ENCODE measurements at places on chromosomes 13 and 19.

DNA sequence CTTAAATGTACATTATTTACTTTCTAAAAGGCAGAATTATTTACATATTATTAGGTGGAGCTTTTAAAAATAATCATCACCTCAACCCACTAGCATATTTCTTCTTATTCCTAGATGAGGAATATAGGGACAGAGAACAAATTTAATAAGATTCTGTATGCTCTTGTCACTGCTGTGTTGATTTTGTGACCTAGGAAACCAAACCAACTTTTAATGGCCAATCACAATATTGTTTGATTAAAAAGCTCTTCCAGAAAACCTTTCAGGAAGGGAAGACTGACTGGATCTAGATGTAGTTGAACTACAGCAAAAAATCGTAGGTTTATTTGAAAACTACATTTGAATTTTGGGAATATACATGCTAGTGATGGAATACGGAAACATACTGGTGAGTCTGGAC, 91.8 kb upstream of the RAP2A start:
- no peak for DNase-seq

GRCh38 chr19:35449359-35450043, 1.4 kb downstream of the FFAR2 start:
- no peak for DNase-seq

GRCh38 chr13:41746259-41746658, 214.7 kb downstream of the VWA8 start:
- DNase-seq, result peak; percentile 73

DNA sequence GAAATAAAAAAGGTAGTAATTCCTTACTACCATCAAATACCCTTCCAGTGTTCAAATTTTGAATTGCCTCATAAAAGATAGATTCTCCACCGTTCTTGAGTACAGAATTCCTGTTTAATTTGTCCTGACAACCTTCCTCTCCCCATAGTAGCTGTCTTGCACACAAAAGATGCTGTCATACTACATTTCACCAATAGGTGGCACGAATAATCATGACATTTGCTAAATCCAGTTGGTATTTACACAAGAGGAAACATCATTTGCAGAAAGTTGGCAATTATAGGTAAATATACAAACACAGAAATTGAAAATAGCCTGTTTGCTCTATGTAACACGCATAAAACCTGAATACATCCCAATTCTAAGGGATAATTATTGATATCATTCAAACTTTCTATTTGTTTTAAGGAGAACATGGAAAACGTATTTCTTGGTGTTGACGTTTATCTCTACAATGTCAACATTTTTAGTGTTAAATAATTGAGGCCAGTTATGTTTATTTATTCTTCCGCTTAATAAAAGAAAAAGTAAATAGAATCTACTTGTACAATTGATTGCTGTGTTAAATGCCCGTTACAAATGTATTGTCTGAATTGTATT, 58.3 kb upstream of the CLDN10 start:
- DNase-seq, result peak; percentile 76

DNA sequence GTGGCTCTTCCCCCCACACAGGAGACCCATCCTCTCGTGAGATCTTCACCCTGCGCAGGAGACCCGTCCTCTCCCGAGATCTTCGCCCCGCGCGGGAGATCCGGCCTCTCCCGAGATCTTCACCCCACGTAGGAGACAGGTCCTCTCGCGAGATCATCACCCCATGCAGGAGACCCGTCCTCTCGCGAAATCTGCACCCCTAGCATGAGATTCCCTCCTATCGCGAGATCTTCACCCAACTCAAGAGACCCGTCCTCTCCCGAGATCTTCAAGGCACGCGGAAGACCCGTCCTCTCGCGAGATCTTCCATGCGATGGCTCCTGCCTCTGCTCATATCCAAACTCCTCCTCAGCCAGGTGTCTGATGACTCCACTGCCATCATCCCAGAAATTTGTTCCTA, 24.3 kb downstream of the LAIR2 start:
- no peak for DNase-seq

- DNase-seq, result no peak
These were observed 2.8 kb downstream of the PALM3 start for GRCh38 chr19:14059093-14059480.

GRCh38 chr13:50735071-50735470, 108.4 kb downstream of the DLEU7 start:
- DNase-seq, result no peak

GRCh38 chr13:24742294-24742693, 21.7 kb upstream of the RNF17 start:
- peak; percentile 2 for DNase-seq

DNA sequence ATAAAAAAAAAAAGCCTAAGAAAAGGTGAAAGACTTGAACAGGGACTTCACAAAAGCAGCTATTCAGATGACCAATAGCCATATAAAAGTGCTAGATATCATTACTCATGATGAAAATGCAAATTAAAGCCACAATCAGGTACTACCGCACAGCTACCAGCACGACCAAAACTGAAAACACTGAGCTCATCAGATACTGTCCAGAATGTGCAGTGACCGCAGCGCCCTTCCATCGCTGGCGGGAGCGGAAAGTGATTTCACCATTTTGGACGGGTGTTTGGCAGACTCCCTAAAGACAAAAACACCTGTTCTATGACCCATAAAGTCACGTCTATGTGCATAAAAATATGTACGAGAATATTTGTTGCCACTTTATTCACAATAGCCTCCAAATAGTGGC, 60.7 kb downstream of the SLC6A16 start:
- no peak for DNase-seq

GRCh38 chr19:50328873-50329145, 368 bp downstream of the KCNC3 start:
- no peak for DNase-seq

DNA sequence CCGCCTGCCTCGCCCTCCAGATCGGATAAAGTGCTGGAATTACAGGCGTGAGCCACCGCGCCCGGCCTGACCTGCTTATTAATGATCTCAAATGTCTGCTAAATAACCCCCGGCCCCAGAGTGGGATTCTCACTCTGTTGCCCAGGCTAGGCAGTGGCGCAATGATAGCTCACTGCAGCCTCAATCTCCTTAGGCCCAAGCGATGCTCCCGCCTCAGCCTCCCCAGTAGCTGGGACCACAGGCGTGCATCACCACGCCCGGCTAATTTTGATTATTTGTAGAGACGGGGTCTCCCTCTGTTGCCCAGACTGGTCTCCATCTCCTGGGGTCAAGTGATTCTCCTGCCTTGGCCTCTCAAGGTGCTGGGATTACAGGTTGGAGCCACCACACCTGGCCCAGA, 626 bp upstream of the ATP5F1D start:
- DNase-seq, result no peak

DNA sequence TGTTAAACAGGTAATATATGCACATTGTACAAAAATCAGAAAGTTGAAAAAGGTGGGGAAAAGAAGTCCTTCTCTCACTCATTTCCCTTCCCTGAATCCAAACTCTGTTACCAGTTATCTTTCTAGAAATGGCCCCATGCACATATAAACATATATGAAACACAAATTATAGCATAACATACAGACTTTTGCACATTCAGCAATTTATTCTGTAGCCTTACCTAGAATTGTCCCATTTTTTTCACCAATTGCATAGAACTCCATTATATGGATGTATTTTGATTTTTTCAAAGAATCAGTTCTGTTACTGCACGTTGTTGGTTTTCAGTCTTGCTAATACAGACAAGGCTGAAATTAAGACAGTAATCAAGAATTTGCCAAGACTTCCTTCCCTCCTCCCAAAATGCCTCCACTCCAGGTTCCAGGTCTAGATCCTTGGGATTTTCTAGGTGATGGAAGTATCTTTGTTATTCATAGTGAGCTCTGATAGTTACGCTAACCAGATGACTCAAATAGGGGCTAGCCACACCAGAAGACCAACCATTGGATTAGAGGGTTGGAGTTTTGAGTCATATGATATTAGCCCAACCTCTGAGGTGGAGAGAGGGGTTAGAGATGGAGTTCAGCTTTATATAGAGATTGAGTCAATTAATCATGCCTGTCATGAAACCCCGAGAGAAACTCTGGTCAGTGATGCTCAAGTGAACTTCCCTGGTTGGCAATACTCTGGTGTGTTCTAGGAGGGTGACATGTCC, 30.7 kb downstream of the GPR180 start:
- peak; percentile 6 for DNase-seq

- DNase-seq, result peak; percentile 17
These were observed 188.5 kb downstream of the FOXO1 start for GRCh38 chr13:40477623-40478608.

DNA sequence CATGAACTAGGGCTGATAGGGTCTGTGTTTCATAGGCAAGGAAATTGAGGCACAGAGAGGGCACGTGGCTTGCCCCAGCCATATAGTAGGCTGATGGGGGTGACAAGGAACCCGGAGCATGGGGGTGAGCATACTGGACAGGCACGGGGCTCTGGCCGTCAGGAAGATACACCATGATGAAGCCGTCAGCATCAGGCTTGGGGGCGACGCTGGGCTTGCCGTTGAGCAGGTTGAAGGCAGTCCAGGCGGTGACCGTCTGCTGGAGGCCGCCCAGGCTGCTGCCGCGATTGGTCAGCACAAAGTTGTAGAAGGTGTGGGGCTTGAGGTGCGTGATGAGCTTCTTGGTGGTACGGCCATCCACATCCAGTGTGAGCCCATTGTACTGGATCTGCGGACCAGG, 119.7 kb downstream of the PTPRS start:
- DNase-seq, result no peak

- DNase-seq, result peak; percentile 91
These were observed 669.2 kb downstream of the DIAPH3 start for GRCh38 chr13:59494560-59494970.

DNA sequence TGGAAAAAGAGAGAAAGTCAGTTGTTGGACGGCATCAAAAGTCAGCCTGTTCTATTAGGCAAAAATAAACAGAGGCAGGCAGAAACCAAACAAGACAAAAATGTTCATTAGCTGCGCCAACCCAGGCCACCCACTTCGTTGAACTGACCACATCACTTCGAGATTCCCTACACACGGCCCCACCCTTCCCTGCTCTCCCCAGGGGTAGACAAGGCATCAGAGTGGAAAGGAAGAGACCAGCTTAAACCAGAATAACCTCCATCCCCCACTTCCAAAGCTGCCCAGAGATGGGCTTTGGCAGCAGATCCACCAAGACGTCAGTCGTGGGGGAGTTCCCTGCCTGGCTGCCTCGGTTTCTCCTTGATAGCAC, 204.6 kb upstream of the TSHZ3 start:
- DNase-seq, result peak; percentile 30

DNA sequence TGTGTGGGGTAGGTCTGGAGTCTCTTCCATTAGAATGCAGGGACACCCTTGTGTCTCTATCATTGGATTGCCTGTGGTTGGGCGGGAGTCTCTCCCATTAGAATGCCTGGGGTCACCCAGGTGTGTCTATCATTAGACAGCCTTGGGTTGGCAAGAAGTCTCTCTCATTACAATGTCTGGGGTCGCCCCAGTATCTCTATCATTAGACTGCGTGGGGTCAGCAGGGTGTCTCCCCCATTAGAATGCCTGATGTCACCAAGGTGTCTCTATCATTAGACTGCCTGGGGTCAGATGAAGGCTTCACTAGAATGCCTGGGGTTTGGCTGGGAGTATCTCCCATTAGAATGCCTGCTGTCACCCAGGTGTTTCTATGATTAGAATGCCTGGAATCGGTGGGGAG, 1539.0 kb downstream of the UQCRFS1 start:
- DNase-seq, result no peak

DNA sequence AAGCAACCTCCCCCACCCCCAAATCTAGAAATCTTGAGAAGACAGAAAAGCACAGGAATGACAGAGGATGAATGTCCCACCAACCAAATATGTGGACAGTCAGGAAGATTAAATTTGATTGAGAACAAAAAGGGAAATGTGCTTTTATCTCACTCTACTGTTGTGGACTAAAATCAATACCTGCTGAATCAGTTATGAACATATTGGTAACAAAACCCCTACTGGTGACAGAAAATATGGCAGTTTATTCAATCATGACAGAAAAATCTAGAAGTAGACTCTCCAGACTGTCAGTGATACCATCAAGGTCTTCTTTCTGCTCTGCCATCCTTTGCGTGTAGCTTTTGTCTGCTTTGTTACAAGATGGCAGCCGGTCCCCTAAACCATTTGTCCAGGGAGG, 35.2 kb downstream of the FAM216B start:
- DNase-seq, result no peak

DNA sequence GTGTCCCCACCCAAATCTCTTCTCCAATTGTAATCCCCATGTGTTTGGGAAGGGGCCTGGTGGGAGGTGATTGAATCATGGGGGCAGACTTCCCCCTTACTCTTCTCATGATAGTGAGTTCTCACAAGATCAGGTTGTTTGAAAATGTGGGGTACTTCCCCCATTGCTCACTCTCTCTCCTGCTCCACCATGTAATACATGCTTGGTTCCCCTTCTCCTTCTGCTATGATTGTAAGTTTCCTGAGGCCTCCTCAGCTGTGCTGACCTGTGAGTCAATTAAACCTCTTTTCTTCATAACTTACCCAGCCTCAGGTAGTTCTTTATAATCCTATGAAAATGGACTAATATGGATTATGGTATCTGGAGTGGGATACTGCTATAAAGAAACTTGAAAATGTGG, 24.1 kb downstream of the ING1 start:
- DNase-seq, result no peak

DNA sequence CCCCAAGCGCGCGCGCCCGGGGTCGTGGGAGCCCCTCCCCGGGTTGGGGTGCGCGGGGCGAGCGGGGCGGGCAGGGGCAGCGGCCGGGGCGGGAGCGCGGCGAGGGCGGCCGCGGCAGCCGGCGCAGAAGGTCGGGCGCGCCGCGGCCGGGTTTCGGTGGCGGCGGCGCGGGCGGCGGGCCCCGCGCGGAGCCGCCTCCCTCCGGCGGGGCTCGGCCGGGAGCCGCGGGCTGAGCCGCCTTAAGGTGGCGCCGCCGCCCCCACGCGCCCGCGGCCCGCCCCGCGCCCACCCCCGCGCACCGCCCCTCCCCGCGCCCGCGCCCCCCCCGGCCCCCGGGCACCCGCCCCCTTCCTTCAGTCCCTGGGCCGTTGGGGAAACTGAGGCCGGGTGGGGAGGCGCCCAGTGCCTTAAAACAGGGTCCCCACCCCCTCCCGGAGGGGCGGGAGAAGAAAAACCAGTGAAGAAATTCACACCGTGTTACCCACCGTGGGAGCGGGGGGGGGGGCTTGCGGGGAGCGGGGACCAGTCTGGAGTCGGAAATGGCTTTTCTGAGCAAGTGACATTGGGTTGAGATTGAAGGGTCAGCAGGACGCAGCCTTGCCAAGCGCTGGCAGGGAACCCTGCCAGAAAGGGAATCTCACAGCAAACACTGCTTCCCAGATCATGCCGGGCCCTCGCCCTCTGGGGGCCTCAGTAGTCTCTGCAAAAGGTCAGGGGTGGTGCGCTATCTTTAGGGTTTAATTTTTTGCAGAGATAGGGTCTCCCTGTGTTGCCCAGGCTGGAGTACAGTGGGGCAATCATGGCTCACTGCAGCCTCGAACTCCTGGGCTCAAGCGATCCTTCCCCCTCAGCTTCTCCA, at the start of gene TLE2:
Gene TLE2, minus strand, starts transcription at position 216 of the 859 bp plus-strand sequence. CDS start 376 bp downstream, outside the sequence.
- no peak for DNase-seq

DNA sequence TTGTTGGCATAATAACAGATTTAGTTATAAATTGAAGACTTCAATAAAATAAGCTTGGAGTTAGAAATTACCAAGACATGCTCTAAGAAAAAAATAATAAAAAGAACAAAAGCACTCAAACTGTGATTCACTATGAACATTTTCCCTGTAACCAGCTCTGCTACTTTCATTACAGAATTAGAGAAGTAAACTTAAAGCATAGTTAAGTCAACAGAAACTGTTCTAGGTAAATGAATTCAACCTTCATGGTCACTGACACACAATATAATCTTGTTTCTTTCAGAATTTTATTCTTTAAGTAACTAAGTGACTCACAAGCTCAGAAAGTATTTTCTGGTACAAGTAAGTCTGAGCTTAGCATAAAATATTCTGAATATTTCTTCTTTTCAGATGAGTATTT, 136.3 kb downstream of the KLF5 start:
- no peak for DNase-seq
